ENCODE measurements at places on chromosomes 4 and X.

GRCh38 chrX:121011254-121011653, 25.7 kb upstream of the CT47A1 start:
- DNase-seq: no peak

DNA sequence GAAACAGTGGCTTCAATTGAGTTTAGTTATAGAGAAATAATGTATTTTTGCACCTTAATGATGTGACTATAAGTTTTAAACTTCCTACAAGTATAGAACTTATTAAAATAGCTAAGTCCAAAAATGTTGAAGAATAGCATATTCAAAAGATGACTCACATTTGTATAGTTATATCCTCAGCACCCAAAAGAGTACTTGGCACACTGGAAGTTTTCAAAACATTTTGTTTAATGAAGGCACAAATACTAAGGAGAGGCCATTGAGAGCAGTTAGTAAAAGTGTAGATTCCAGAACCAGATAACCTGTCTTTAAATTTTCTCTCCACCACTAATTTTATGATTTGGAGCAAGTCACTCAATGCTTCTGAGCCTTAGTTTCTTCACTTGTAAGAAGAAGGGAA, 226.9 kb upstream of the MID1 start:
- no peak for DNase-seq

DNA sequence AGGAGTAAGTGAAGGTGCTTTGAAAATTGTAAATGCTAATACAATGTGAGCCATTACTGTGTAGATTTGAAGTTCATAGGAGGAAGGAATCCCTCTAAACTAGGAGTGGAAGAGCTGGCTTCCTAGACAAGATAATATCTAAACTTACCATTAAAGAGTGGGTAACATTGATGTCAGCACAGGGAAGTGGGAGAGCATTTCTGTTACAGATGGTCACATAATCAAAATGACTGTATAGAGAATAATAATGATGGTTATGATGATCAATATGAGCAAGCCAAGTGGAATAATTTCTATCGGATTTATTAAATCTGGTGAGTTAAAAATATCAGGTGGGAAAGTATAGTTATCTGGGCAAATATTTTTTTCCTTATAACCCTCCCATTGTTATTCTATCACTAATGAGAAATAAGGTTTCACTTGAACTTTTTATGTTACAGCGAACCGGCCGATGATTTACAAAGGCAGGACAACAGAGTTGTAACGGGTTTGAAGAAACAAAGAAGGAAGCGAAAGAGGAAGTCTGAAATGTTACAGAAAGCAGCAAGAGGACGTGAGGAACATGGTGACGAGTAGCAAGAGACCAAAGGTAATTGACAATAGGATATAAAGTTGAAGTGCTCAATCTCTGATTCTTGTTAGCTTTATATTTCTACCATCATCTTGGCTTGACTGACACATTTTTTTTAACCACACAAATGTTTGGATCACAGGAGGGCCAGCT, 43.5 kb downstream of the FMR1NB start:
- peak; percentile 56 for DNase-seq

DNA sequence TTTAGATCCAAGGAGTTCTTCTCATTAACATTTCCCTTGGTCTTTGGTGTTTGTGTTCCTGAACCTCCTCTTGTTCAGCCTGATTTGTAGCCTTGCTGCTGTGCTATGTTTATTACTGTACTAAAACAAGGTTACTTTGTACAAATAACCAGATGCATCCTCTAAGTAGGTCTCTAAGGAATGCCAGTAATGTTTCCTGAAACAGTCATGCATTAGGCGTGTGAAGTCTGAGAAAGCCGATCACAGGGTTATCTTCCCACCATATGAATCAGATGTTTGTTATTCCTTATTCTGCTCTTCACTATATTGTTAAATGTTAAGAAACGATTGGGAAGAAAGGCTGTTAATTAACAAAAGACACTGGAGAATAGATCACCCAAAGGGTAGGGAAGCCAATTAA, 66.9 kb downstream of the GALNTL6 start:
- DNase-seq: no peak

- no peak for DNase-seq
These were observed 80.6 kb downstream of the HMGB2 start for GRCh38 chr4:173253561-173253960.

DNA sequence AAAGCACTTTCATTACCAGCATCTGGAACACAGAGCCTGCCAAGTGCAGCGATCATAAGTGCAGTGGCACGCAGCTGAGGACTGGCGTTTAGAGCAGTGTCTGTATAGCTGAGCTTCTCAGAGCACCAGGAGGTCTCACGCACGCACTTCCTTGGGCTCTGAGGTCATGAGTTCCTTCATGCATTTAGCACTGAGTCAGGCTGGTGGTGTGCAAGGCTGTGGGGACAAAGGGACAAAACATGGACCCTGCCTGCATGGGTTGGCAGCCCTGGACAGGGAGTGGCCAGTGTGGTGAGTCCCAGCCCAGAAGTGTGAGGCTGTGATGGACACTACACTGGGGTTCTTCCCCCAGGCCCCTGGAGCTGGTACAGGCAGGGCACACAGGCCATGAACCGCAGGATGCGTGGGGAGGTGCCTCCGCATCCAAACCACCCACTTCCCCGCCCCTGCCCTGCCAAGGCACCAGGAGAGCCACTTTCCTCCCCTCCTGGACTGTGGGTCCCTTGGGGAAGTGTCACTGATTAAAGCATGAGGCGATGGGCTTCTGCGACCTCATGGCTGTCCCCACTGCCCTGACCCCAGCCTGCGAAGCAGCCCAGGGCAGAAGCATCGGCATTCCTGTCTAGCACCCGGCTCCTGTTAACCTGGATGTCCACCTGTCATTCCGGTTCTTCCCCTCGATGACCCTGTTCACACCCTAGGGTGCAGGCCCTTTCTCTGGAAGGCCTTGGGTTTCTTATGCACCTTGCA, 37.2 kb upstream of the GPR78 start:
- no peak for DNase-seq

- peak; percentile 38 for DNase-seq
These were observed 101.9 kb downstream of the SORCS2 start for GRCh38 chr4:7294176-7294756.

GRCh38 chr4:168531305-168531704, 34.5 kb downstream of the PALLD start:
- DNase-seq: no peak

- no peak for DNase-seq
These were observed 339.0 kb upstream of the DDX53 start for GRCh38 chrX:22660756-22661155.

- DNase-seq: no peak
These were observed 72.4 kb upstream of the NEIL3 start for GRCh38 chr4:177237291-177237690.

DNA sequence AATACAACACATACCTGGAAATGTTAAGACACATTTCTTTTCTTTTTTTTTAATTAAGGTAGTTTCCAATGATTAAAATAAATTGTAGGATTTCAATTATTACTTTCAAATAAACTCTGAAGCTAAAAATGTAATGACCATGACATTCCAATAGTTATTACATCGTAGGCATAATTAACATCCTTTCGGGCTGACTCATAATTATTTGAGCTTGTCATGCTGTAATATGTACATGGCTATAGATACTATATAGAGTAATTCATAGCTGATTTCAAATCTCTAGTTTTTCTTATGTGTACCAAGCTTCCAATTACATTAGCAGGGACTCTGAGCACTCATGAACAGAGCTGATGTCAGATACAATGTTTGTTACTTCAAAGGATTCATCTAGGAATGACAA, 125.7 kb upstream of the GABRG1 start:
- DNase-seq: no peak

GRCh38 chr4:10983268-10983667, 298.7 kb upstream of the CLNK start:
- peak; percentile 65 for DNase-seq

GRCh38 chr4:83548151-83548905, 12.4 kb downstream of the GPAT3 start:
- no peak for DNase-seq

DNA sequence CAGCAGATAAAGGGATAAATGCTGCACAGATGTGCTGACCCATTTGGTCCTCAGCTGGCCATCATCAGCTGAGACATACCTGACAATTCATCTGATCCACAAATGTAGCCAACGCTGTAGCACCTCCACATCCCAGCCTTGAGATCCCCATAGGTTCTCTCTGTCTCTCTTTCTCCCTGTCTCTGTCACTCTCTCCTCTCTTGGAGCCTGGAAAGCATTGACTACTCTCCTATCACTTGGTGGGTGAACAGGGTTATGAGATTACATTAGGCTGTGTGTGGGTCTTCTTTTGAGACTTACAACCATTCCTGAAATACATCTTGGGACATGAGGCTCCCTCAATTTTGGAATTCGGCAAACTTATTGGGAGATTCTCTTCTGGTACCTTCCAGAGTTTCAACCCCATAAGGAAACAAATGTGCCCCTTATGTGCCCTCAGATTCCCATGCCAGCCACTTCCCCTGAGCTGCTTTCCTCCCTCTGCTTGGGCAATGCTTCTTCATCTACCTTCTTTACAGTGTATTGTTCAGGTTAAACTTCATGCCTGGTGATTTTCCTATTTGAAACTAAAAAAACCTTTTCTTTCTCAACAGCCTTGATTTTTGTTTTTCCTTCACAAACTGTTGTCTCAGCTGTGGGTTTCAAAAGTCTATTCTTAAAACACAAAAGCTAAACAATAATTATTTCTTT, 29.1 kb upstream of the FGF2 start:
- DNase-seq: no peak

DNA sequence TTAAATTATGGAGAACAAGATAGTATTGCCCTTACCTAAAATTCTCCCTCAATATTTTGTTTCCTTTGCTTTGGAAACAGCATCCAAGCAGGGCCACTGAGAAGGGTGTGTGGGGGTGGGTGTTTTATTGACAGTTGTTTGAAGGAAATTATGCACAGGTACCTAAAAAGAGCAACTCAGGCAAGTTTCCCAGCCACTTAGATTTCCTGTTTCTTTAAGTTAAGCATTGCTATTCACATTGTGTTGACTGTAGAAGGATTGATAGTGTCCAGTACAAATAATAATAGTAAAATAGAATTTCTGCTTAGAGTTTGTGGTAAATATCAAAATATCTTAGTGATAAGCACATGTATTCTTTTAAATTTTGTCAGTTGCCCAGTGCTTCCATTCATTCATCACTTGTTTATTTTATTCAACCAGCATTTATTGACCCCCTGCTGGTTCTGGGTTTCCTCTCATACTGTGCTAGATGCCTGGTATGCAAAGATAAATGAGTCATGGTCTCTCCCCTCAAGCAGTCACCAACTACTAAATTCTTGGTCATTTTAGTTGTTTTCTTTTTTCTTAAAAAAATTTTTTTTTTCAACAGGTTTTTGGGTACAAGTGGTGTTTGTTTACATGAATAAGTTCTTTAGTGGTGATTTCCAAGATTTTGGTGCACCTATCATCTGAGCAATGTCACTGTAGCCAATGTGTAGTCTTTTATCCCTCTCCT, 50.0 kb downstream of the GALNT7 start:
- no peak for DNase-seq

- no peak for DNase-seq
These were observed 196.5 kb downstream of the ARHGAP10 start for GRCh38 chr4:147928400-147928799.

- no peak for DNase-seq
These were observed 80.7 kb downstream of the ZAR1 start for GRCh38 chr4:48570646-48571220.

GRCh38 chrX:109974906-109975655, 27.8 kb upstream of the TMEM164 start:
- no peak for DNase-seq

DNA sequence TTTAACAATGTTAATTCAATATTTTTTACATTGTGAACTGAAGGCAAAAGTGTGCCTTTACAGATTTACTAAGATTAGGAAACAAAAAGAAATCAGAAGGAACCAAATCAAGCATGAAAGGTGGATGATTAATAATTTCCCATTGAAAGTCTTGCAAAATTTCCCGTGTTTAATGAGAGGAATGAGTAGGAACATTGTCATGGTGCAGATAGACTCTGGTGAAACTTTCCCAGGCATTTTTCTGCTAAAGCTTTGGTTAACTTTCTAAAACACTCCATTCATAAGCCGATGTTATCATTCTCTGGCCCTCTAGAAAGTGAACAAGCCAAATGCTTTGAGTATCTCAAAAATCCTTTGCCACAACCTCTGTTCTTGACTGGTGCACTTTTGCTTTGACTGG, 1522.8 kb upstream of the PABPC4L start:
- no peak for DNase-seq

Measured in NAMALWA (cell line).